CD4-positive, alpha-beta T cell treated with Interleukin-1 beta for 1 hour (primary cell): ENCODE measurements at places on chromosomes 11 and 22.

DNA sequence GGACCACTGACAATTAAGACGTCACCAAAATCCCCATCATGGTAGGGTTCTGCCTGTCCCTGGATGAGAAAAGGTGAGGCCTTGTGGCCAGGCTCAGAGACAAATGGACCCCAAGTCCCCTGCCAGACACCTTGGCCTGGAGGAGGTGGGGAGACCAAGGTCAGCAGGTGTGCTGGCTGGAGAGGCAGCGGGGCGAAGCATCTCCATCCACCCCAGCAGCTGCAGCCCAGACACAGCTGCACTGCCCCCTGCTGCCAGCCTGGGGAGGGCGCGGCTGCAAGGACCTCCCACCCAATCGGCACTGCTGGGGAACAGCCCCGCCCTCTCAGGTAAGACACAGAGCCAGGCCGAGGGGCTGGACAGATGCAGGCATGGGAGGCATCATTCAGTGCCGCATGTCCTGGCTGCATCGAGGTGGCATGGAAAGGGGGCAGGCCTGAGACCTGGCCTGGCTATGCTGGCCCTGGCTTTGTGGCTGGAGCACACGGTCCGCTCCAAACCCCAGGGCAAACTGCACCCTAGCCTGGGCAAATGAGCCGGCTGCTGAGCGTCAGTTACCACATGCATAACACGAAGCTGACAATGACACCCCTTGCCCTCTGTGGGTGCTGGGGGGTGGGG, 12.2 kb upstream of the MFNG start:
- DNase-seq, result peak; percentile 77

GRCh38 chr11:36280531-36280930, 8.7 kb downstream of the COMMD9 start:
- DNase-seq, result no peak

DNA sequence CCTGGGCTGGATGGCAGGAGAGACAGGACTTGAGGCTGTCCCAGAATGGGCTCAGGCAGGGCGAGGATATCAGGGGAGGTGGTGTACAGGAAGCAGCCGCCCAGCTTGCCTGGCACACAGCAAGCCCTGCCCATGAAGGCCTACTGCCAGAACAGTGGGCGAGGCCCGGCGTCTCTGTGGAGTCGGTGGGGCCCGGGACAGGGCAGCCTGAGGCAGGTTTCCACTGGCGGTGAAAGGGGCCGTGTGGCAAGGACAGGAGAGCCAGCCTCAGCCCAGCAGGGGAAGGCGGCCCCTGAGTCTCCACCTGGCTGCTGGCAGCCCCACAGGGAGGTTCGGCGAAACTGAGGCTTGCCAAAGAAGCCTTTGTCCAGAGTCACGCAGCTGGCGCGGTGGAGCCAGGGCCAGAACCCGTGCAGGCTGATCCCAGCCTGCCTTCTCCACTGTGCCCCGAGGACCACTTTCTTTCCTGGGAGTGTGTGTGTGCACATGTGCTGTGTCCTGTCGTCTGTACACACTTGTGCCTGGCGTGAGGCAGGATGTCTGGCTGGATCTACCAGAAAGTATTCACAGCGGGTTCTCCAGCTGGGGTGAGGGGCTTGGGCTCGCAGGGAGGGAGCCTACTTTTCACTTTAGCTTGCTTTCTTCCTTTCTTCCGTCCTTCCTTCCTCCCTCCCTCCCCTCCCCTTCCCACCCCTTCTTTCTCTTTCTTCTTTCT, 1.2 kb downstream of the TSPO start:
- peak; percentile 63 for DNase-seq

GRCh38 chr22:48908547-48908946, 919.1 kb downstream of the BRD1 start:
- DNase-seq, result no peak

GRCh38 chr11:77193911-77194830, 66.1 kb downstream of the MYO7A start:
- DNase-seq, result no peak

- DNase-seq, result no peak
Observed at GRCh38 chr11:16770016-16770415, 31.6 kb downstream of the C11orf58 start.

- DNase-seq, result no peak
Observed at GRCh38 chr11:41309111-41309522, 150.3 kb downstream of the LRRC4C start.
